PC-9 (cell line): ENCODE measurements at places on chromosomes 5 and 9.
A peak's percentile ranks its signal among the peaks of the same experiment; 100 is the strongest.

GRCh38 chr5:77229887-77230286 is 19.4 kb downstream of the PDE8B start:
- no peak for DNase-seq

DNA sequence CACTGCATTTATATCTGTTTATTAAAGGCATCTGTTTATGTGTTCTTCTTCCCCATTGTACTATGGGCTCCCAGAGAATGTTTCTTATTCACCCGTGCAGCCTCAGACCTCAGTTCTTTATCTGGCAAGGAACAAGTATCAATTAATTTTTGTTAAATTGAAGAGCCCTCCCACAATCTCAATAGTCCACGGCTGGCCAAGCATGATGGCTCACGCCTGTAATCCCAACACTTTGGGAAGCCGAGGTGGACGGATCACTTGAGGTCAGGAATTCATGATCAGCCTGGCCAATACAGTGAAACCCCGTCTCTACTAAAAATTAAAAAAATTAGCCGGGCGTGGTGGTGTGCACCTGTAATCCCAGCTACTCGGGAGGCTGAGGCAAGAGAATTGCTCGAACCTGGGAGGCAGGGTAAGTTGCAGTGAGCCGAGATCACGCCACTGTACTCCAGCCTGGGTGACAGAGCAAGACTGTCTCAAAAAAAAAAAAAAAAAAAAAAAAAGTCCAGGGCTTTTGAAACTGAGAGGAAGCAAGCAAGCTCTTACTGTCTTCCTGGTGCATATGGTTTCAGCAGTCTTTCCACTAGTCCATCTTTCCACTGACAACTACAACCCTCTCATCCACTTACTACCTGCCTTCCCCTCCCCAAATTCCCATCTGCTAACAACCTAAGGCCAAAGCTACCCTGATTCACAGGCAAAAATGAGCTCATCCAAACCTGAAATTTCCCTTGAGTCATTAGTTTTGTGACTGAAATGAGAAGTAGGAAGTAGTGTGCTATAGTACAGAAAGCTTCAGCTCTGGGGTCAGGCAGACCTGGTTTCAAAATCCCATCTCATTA is 2.3 kb upstream of the HK3 start:
- no peak for DNase-seq

GRCh38 chr5:96626956-96627355 is 35.2 kb upstream of the CAST start:
- DNase-seq: peak; percentile 78

- DNase-seq: no peak
Measured at GRCh38 chr5:163512526-163512925, 7.1 kb downstream of the MAT2B start.

GRCh38 chr9:88923092-88923491 is 68.2 kb upstream of the S1PR3 start:
- no peak for DNase-seq

DNA sequence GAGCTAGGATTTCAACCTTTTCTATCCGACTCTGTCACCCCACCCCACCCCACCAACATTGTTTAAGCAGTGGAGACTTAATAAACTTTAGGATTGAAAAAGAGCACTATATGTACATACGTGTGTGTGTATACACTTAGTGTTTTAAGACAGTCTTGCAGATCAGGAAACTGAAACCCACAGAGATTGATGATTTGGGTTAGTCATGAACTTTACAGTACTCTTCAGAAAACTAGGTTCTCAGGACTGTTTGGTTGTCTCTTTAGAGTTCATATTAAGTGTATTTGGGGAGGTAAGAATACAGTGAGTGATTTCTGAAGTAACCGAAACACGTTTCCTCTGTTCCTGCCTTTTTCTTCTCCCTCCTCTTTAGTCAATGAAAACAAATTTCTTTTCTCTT is 1043.1 kb downstream of the TLE1 start:
- DNase-seq: no peak

- no peak for DNase-seq
Measured at GRCh38 chr9:105637787-105638395, 24.4 kb upstream of the TAL2 start.

GRCh38 chr9:107540164-107540561 is 50.6 kb upstream of the KLF4 start:
- DNase-seq: no peak
